AML-193 (cell line): ENCODE measurements at places on chromosomes 3 and 15.

GRCh38 chr3:142604940-142605339 is 8.7 kb downstream of the PLS1 start:
- no peak for DNase-seq

GRCh38 chr3:9399337-9399703 is 1.9 kb downstream of the SETD5 start:
- DNase-seq = no peak

GRCh38 chr3:184598574-184598927 is 37.0 kb downstream of the EPHB3 start:
- no peak for DNase-seq

- no peak for DNase-seq
Observed at GRCh38 chr3:189572249-189572648, 58.9 kb upstream of the TP63 start.

DNA sequence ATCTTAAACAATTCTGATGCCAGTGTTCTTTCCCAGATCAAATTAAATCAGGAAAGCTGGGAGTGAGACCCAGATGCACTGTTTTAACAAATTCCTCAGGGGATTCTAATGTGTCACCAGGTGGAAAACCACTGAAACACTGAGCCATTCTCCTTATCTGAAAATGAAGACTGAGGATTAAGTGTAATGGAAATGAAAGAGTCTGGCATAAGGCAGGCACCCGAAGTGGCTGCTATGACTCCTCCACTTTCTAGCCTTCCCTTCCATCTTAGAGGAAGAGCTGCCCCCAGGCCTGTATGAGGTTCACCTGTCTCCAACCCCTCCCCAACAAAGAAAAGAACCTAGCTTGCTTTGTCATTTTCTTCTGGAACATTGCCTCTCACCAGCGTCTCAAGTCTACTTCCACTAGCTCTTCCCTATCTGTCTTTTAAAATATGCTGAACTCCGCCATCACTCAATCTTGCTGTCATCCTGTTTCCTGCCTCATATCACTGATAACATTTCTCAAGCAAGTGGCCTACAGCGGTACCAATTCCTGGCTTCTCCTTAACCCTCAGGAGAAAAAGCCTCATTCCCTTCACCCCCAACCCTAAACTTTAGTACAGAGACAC is 13.7 kb upstream of the ABHD2 start:
- DNase-seq = no peak

GRCh38 chr15:87653646-87654045 is 602.9 kb downstream of the NTRK3 start:
- DNase-seq = no peak

GRCh38 chr3:176262071-176262470 is 935.2 kb downstream of the TBL1XR1 start:
- no peak for DNase-seq

- DNase-seq = no peak
Observed at GRCh38 chr3:149752788-149753136, 473 bp upstream of the COMMD2 start.
